IMR-90 (cell line): ENCODE measurements at places on chromosomes 16 and 17.

DNA sequence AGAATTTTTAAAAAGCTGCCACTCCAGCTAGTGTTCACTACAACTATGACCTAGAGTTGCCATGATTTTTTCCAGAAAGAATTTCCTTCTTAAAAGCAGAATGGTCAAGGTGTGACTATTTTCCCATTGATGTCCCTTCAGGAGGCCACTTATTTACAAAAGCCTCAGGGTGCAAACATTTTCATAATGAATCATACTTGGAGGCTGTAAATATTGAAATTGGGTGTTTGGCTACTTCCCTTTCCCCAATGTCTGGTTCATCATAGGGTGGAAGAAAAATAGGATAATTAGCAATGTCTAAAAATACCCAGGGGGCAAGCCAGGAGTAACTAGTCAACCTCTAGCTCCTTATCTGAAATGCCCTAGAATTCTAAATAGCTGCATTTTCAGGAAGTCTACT lies 18.8 kb downstream of the AXIN2 start:
- H3K27me3 ChIP-seq = no peaks in the 10 kb centered on the region
- no peak for DNase-seq
- no peak overlapping the region for H3K27ac ChIP-seq
- peaks cover 14% of the 10 kb centered on the region; the same call in 1 of the 2 replicates for H3K36me3 ChIP-seq
- no peak overlapping the region for H3K4me3 ChIP-seq

DNA sequence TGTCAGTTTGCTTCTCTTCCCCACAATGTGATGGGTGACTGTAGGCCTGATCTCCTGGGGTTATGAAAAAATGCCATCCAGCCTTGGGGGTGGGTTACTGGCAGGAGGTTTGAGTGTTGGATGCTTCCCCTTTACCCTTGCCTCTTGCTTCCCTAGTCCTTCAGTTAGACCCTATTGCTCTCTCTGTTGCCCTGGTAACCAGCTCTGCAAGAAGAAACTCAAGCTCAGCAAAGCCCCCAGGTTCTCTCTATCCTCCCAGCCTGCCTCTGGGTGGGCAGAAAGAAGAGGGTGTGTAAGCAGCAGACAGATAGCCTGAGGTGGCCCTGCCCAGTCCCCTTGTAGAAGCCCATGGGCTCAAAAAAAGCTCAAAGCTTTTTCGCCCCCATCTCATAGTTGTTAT lies 2.8 kb upstream of the RAPGEFL1 start:
- H3K36me3 ChIP-seq = peaks cover 44% of the 10 kb centered on the region
- H3K4me1 ChIP-seq = peaks cover 9% of the 10 kb centered on the region

DNA sequence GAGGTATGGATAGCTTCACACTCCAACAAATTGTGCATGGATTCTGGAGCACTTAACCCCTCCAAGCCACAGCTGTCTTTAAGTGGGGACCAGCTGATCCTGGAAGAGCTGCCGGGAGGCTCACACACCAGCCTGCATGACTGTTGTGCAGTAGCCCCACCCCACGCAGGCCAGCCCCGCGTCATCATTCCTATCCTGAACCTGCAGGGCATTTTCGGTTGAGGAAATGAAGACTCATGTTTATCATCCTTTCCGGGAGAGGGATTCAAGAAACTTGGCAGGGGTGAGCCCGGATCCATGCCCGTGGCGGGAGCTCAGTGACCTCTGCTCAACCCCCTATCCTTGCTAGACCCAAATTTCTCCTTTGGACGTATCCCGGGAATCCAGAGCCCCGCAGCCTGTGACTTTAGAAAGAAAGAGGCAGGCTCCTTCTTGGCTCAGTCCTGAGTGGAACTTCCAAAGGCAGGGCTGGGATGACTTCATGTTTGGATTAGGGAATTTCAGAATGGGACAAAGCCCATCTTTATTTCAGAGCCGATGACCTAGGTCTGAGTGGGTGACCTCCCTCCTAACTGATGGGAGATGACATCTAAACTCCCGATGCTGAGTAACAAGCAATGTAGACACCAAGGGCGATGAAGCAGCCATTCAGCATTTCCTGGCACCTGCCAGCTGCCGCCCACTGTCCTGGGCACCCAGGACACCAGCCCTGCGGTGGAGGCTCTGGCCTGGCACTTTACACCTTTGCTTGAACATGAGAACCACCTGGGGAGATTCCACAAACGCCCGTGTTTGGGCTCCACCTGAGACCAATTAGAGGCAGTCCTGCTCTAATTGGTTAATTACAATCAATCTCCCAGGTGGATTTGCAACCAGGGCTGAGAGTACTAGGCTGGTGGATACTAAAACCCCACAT lies 43.3 kb upstream of the CMIP start:
- H3K4me1 ChIP-seq = no peaks in the 10 kb centered on the region
- no peaks in the 10 kb centered on the region for H3K27me3 ChIP-seq

GRCh38 chr16:66587881-66588600 lies 8.8 kb downstream of the CMTM2 start:
- peaks cover 20% of the 10 kb centered on the region for H3K27me3 ChIP-seq
- H3K27ac ChIP-seq = no peak overlapping the region
- H3K4me1 ChIP-seq = no peaks in the 10 kb centered on the region
- H3K4me3 ChIP-seq = no peak overlapping the region
- no peaks in the 10 kb centered on the region for H3K36me3 ChIP-seq

DNA sequence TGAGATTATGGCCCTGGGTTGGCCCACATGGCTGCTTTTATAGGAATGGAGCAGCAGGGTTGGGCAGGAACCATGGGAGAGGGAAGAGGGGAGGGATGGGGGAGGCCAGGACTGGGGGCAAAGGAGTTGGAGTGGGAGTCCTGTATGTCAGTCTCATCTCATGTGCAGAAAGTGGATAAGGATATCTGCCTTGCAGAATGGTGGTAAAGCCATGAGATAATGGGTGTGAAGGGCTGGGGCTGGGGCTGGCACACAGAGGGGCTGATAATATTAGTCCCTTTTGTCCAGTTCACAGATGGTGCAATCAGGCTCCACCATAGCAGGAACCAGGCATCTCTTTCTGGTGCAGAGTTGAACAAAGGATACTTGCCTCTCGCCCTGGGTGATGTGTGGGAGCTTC lies 101.3 kb downstream of the MRM1 start:
- H3K36me3 ChIP-seq = no peaks in the 10 kb centered on the region
- no peak overlapping the region for H3K4me3 ChIP-seq
- peaks cover 13% of the 10 kb centered on the region; the same call in 1 of the 2 replicates for H3K27me3 ChIP-seq
- no peaks in the 10 kb centered on the region for H3K4me1 ChIP-seq
- no peak for DNase-seq

GRCh38 chr17:78895322-78895721 lies 7.7 kb downstream of the CEP295NL start:
- H3K4me1 ChIP-seq = peaks cover 26% of the 10 kb centered on the region
- H3K36me3 ChIP-seq = peaks cover 31% of the 10 kb centered on the region
- no peak for DNase-seq
- H3K27me3 ChIP-seq = no peaks in the 10 kb centered on the region

DNA sequence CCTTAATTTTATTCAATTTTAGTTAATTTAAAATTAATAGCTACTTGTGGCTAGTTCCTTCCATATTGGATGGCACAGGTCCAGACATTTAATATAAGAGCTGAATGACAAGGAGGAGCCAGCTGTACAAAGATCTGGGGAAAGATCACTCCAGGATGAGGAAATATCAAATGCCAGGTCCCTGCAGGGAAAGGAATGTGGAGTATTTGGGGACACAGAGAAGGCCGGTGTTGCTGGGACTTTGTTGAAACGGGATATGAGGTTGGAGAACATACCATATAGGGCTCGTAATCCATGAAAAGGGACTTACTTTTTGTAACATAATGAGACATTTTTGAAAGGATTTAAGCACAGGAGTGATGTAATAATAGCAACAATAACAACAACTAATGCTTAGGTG lies 426.8 kb downstream of the HS3ST4 start:
- H3K4me3 ChIP-seq = no peak overlapping the region
- no peak for DNase-seq
- H3K27me3 ChIP-seq = no peaks in the 10 kb centered on the region
- no peaks in the 10 kb centered on the region for H3K4me1 ChIP-seq

DNA sequence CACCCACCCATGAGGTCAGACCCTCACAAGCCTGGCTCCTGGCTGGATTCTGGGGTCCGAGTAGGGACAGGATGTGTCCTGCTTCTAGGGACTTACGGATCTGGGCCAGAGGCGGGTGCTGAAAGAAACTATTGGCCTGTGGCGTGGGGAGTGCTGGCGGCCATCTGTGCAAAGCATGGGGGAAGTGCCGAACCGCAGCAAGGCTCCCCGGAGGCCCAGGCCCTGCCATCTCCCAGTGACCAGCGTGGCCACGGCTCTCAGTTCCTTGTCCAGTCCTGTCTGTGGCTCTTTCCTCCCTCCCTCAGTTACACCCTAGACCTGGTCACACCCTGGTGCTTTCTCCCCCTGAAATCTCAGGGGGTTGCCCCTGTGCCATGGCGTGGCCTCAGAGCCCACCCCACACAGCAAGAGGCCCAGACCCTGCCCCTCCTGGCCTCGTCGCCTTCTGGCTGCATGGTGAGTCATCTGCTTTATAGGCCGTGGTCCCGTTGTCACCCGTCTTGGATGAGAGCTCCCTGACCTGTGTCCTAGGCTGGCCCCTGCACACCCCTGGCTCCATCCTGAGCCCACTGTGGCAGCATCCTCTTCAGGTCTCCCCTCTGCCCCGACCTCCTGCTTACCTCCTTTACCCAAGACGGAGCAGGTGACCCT lies 54.5 kb downstream of the PRMT7 start:
- H3K4me1 ChIP-seq = no peaks in the 10 kb centered on the region
- no peak overlapping the region for H3K4me3 ChIP-seq
- H3K27ac ChIP-seq = no peak overlapping the region

DNA sequence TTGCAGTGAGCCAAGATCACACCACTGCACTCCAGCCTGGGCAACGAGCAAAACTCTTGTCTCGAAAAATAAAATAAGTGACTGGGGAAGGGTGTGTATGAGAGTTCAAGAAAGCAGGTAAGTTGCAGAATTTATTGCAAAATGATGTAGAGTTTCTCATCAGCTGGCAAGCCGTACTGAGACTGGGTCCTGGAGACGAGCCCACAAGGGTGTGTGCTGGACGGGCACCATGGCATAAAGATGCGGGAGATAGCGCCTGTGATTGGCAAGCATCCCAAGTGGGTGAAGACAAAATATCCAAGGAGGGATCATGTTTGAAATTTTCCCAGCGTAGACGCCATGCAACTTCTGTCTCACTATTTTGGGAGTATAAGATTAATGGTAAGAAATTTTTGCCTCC lies 59.4 kb downstream of the WNT3 start:
- H3K36me3 ChIP-seq = peaks cover 12% of the 10 kb centered on the region
- no peak for DNase-seq
- H3K27ac ChIP-seq = no peak overlapping the region
- H3K4me3 ChIP-seq = no peak overlapping the region
- no peaks in the 10 kb centered on the region for H3K27me3 ChIP-seq
- H3K4me1 ChIP-seq = peaks cover 3% of the 10 kb centered on the region; the same call in 1 of the 2 replicates

DNA sequence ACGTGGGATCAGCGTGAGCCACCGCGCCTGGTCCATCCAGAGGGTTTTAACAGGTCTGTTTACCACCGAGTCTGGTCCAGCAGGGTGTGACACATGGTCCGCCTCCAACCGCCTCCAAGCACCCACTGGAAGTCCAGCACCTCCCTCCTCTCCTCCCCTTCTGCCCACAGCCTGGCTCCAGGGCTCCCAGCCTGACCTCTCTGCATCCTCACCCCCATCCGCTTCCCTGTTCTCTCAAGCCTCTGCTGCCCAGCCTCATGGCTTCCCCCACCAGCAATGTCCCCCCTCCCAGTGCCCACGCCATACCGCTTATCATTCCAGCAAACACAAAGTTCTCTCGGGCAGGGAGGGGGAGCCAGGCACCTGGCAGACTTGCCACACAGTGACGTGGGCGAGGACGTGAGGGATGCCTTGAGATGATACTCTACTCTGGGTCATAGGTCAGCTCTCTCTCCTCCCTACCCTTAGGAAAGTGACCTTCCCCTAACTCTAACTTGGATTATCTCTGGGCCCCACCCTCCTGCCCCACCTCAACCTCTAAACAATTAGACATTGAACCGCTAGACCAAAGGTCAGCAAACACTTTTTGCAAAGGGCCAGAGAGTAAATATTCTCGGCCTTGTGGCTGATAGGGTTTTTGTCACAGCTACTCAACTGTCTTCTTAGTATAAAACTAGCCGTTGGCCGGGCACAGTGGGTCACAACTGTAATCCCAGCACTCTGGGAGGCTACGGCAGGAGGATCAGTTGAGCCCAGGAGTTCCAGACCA lies 23.1 kb downstream of the CDC42EP4 start:
- H3K4me1 ChIP-seq = peaks cover 46% of the 10 kb centered on the region
- no peak for DNase-seq
- H3K27me3 ChIP-seq = no peaks in the 10 kb centered on the region
- peaks cover 28% of the 10 kb centered on the region for H3K36me3 ChIP-seq

- DNase-seq = no peak
- H3K27me3 ChIP-seq = peaks cover 4% of the 10 kb centered on the region
- H3K36me3 ChIP-seq = no peaks in the 10 kb centered on the region
- H3K4me3 ChIP-seq = no peak overlapping the region
- H3K27ac ChIP-seq = no peak overlapping the region
These were observed 10.5 kb upstream of the RAI1 start for GRCh38 chr17:17670701-17671305.

DNA sequence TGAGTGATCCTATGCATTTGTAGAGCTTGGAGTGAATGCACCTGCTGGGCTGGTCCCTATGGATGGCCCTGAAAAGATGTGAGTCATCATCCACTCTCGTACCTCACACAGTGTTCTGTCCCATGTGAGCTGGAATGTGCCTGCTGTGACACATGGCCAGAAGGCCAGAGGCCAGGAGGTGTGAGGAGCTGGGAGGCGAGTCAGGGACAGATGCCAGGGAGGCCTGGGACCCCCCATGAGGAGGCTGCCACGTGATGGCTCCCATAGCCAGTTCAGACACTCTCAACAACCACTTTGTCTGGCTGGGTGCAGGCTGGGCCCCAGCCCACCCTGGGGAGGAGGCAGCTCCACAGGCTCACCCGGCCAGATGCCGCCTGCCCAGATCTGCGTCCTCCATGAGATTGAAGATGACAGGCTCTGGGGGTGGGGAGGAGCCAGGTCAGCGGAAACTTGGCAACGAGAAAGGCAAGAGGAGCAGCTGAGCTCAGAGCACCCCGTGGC lies 168.8 kb downstream of the C16orf78 start:
- H3K27ac ChIP-seq = no peak overlapping the region
- no peaks in the 10 kb centered on the region; the same call in 1 of the 2 replicates for H3K27me3 ChIP-seq
- DNase-seq = no peak
- H3K4me1 ChIP-seq = no peaks in the 10 kb centered on the region
- H3K36me3 ChIP-seq = no peaks in the 10 kb centered on the region

- peaks cover 6% of the 10 kb centered on the region for H3K27me3 ChIP-seq
- peaks cover 3% of the 10 kb centered on the region for H3K4me1 ChIP-seq
- DNase-seq = no peak
- H3K4me3 ChIP-seq = no peak overlapping the region
These were observed 346.5 kb downstream of the C16orf95 start for GRCh38 chr16:86970726-86971125.

GRCh38 chr17:41486809-41487530 lies 2.7 kb downstream of the KRT36 start:
- DNase-seq = no peak
- H3K4me1 ChIP-seq = no peaks in the 10 kb centered on the region
- H3K27ac ChIP-seq = no peak overlapping the region
- H3K27me3 ChIP-seq = peaks cover 4% of the 10 kb centered on the region; the same call in 1 of the 2 replicates
- H3K36me3 ChIP-seq = no peaks in the 10 kb centered on the region
- H3K4me3 ChIP-seq = no peak overlapping the region

- no peaks in the 10 kb centered on the region for H3K4me1 ChIP-seq
- peaks cover 23% of the 10 kb centered on the region for H3K27me3 ChIP-seq
- H3K4me3 ChIP-seq = no peak overlapping the region
- no peak overlapping the region for H3K27ac ChIP-seq
These were observed 52.4 kb upstream of the NLK start for GRCh38 chr17:27990100-27990499.

GRCh38 chr16:86533076-86533475 lies 22.0 kb downstream of the MTHFSD start:
- no peak for DNase-seq
- no peak overlapping the region for H3K4me3 ChIP-seq
- peaks cover 12% of the 10 kb centered on the region for H3K36me3 ChIP-seq
- no peaks in the 10 kb centered on the region for H3K27me3 ChIP-seq
- no peak overlapping the region for H3K27ac ChIP-seq
